Kidney (tissue), 22 donors: ENCODE measurements at places on chromosomes 3 and 15. TPM values are rescaled to one million over a fixed set of nuclear protein-coding genes. Genes with fewer than 3 reads are reported as not detected.

CDV3 gene
- polyA plus RNA-seq = 53.2 TPM

NAALADL2 gene
- polyA plus RNA-seq = 2.0 TPM

AADACL2 gene
- polyA plus RNA-seq = not detected

CTDSPL2 gene
- 4.2 TPM for polyA plus RNA-seq

MELTF gene
- 6.1 TPM for polyA plus RNA-seq

KIAA1143 gene
- polyA plus RNA-seq = 8.3 TPM

RAD18 gene
- 3.1 TPM for polyA plus RNA-seq

CAMK2N2 gene
- 0.39 TPM for polyA plus RNA-seq

FBLN2 gene
- polyA plus RNA-seq = 3.2 TPM

GRCh38 chr3:125052624-125053303, 3.0 kb downstream of the HEG1 start:
- peak; percentile 50 for DNase-seq

DNA sequence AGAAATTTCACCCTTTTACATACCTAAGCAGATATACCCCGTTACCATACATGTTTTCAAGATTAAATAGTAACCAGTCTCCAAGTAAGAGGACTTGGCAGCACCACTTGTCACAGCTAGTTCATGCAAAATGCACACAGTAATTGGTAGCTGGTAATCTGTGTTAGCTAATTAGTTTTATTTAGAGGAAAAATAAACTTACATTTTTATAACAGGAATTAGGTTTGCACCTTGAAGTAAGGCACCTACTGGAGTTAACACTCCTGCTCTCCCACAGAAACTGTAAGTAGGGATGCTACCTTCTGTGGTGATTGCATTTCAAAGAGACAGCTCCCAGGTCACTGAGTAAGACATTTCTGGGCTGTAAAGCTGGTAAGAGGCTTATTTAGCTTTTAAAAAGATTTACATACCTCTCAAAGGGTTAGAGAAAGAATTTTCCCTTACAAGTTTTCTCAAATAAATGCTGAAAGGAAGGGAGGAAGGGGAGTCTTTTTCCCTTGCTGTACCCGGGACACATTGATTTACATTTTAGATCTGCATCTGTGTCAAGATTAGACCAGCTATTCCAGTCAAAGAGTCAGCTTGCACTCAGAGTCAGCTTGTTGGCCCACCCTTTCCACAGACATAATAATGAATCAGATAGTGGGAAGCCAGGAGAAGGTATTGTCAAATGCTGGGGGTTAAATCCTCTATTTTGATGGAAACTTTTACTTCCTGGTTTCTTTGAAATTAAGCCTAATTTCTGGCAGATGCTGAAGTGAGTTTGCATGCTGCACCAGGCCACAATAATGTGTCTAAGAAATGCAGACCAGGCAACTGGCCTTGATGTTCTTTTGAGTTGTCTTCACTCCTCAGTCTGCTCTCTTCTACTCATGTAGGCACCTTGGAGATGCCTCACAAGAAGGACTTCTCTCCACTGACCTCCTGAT, 77.6 kb upstream of the CHD2 start:
- peak; percentile 34 for DNase-seq

- DNase-seq = peak; percentile 44
These were observed 46.2 kb upstream of the VILL start for GRCh38 chr3:37944391-37944842.

DNA sequence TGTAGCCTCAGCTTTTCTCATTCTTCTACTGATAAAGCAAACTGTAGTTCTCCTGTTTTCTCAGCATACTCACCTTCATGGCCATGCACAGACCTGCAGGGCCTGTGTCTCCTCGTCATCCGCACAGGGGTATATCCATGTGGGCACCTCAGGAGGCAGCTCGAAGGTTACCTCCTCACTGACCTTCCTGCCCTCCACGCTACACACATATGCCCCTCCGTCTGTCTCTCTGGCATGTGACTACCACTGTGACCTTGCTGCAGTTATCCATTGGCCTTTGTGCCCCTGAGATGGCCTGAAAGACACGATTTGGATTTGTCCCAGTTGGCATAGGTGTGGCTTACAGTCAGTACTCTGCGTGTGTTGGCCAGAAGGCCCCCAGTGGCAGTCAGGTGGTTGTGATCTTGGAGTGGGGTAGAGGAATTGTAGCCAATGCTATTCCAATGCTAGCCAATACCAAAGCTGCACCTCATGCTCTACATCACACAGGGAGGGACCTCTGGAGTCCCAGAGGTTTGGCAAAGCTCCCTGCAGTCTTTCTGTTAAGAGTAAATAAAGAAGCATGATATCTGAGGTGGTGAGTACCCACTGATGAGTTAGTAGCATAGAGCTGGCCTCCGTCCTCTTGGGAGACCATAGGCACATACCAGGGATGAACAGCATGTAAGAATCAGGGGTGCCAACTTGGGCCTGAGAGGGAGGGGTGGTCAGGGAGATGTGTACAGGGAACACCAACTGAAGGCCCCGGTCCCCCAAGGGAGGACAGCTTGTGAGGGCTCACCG, 143.4 kb downstream of the EEFSEC start:
- DNase-seq = peak; percentile 9

- no peak for DNase-seq
These were observed 163.7 kb downstream of the MEIS2 start for GRCh38 chr15:36936613-36937012.

DNA sequence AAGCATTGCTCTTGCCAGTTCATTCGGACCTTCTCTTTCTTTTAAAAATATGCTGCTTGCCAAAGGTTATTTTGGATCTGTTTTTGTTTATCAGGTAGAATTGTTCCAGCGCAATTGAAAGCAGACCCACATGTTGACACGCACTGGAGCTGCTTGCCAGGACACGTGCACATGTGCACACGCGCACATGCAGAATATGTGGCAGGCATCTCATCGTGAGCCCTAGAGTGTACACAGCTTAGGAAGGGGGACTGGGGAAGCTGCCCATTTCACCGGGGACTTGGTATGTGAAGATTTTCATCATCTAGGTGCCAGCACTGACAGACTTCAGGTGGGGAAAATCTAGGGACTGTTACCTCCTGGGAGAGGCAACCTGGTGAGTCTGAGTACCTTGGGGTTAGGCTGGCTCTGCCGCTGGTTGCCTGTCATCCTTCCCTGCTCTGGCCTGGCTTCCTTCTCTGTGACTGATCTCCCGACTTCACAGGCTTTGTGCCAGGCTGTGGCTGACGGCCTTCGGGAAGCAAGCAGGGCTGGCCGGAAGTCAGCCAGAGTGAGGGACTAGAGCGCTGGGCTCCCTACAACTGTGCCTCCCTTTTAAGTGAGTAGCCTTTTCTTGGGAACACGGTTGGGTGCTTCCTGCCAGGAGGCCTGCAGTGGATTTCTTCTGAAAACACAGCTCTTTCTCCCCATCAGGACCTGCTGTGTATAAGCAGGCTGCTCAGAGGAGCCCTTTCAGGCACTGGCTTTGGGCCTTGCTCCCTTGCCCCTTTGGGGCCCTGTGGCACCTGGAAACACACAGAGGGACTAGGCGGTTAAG, 129.3 kb downstream of the EEFSEC start:
- peak; percentile 85 for DNase-seq

DNA sequence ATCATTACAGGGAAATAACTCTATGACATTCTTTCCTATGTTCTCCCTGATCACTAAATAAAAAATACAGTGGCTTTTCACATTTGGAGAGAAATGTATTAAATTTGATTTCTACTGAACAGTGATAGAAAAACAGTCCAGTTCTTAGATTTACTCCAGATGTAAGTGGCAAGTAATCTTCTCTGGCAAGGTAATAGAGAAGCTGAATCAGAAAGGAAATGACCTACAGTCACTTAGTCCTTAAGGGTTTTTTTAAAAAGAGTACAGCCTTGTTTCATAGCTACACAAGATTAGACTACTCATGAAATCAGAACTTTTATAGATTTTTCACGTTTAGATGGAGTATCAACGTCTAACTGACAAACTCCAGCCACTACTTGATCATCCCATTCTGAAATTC, 236.9 kb downstream of the CADPS start:
- no peak for DNase-seq

- DNase-seq = no peak
These were observed 15.7 kb downstream of the RFT1 start for GRCh38 chr3:53114412-53115074.

GRCh38 chr3:52835766-52836470, 1.1 kb upstream of the MUSTN1 start:
- peak; percentile 43 for DNase-seq

DNA sequence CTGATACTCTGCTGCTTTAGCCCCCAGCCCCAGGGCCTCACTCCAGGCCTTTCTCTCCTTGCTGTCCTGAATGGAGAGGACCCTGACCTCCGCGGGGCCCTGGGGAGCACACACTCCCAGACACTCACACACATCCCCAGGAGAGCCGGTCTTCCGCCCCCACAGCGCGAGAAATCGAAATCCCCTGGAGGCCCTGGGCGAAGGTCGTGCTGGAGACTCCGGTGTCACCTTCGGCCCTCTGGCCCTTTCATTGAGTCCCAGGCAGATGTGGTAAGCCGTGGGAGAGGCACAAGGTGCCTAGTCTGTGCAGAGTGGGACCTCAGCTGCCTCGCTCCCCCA, 848 bp upstream of the GOLGA8B start:
- peak; percentile 22 for DNase-seq

GRCh38 chr3:52227117-52227516, 1.7 kb upstream of the TLR9 start:
- no peak for DNase-seq

DNA sequence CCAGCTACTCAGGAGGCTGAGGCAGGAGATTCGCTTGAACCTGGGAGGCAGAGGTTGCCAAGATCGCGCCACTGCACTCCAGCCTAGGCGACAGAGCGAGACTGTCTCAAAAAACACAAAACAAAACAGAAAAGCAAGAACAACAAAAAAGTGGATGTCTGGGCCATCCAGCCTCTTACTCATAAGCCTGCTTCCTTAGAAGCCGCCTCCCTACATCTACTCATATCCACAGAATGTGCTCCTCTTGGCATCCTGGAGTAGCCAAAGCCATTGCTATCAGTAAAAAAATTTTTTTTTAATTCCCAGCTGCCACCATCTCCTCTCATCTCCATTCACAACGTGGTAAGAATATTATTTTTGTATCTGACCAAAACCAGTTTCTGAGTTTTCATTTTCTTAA, 10.8 kb downstream of the ZSCAN2 start:
- no peak for DNase-seq

DNA sequence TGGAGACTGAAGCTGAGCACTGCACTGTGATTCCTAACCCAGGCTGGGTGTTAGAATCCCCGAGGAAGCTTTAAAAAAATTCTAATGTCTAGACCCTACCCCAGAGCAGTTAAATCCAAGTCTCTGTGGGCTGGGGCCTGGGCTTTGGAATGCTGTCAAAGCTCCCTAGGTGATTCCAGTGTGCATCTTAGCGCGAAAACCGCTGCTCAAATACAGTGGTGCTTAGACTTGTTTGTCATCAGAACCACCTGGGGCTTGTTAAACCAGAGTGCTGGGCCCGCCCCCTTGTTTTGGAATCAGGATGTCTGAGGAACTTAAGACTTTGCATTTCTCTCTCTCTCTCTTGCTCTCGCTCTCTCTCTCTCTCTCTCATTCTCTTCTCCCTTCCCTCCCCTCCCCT, 20.7 kb downstream of the RHCG start:
- no peak for DNase-seq

- DNase-seq = no peak
These were observed 5.9 kb upstream of the RTF1 start for GRCh38 chr15:41411031-41411430.

GRCh38 chr3:53318522-53318921, 28.8 kb downstream of the DCP1A start:
- no peak for DNase-seq

DNA sequence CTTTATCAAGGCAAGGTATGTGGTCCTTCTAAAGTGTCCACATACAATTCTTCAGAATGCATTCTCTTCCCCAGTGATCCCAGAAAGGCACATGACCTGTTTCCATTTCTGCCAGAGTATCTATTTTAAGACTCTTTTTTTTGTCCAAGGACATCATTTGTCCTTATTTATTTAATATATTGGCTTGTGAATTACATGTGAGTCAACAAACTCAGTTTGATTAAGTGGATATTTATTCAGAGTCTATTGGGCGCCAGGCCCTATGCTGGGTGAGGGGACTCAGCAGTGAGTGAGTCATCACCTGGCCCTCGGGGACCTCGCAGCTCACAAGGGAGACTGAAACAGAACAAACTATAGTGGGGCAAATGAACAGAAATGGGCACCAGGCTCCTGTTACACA, 136.8 kb downstream of the SNRK start:
- no peak for DNase-seq

- DNase-seq = no peak
These were observed 353.7 kb downstream of the RSL24D1 start for GRCh38 chr15:54843006-54843405.

GRCh38 chr15:73996939-73997338, 2.4 kb downstream of the PML start:
- DNase-seq = no peak

GRCh38 chr15:35863655-35864054, 317.7 kb upstream of the DPH6 start:
- no peak for DNase-seq

GRCh38 chr3:192830291-192831110, 87.2 kb downstream of the MB21D2 start:
- no peak for DNase-seq

GRCh38 chr3:65810302-65810701, 228.4 kb downstream of the MAGI1 start:
- no peak for DNase-seq

- no peak for DNase-seq
These were observed 22.3 kb upstream of the PLXNA1 start for GRCh38 chr3:126960604-126960995.

GRCh38 chr15:31320022-31320421, 6.6 kb upstream of the KLF13 start:
- DNase-seq = no peak

DNA sequence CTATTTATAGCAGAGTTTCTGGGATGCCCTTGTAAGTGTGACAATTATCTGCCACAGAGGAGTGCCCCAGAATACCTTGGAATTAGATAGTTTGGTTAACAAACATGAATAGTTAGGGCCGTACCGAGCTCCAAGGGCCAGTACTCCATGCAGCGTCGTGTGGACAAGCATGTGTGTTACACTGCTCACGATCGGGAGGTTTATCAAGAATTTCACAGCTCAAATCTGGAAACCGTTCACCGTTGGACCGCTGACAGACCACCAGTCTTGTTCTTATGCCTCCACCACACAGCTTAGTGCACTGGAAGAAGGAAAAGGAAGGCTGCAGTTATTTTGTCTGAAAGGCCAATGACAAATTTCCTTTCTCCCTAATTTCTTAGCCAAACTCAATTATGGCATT, 93.7 kb downstream of the ADAMTS9 start:
- DNase-seq = no peak
